LHCN-M2 (cell line): ENCODE measurements at places on chromosomes 13 and 19.

GRCh38 chr13:30803749-30804148 is 68.4 kb downstream of the ALOX5AP start:
- DNase-seq: no peak

DNA sequence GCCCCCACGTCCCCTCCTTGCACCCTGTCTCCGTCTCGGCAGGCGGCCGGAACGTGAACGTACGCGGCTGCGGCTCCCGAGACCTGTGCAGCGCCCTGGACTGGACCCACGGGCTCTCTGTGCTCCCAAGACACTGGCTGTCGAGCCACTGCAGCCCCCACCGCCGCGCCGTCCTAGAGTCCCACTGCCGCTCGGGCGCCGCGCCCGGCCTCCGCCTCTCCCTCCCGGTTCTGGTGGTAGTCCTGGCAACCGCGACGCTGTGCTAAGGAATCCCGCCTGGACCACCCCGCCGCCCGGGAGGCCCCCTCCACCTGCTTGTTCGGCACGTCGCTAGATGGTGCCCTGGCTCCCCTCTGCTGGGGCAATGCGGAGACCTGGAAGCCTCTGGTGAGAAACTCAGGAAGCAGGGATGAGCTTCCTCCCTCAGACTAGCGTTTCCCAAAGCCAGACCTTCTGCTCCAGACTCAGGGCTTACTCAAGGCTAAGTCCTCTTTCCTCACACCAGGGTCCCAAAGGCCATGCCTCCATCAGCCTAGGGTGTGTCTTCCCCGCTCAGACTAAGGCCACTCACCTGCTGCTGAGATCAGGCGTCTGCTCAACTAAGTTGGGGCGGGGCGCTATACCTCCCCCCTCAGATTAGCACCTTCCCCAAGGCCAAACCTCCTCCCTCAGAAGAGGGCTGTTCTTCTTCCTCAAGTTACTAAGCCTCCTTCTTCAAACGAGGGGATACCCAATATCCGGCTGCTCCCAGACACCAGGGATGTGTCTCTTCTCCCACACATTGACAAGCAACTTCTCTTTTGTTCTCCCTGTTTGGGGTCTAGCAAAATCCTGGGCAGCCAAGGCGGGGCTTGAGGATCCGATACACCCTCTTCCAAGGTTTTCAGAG is 16.1 kb upstream of the IRGC start:
- DNase-seq: no peak

GRCh38 chr13:113584870-113585671 is 518 bp downstream of the TFDP1 start:
- no peak for DNase-seq

GRCh38 chr13:96796091-96796633 is 198.1 kb downstream of the OXGR1 start:
- DNase-seq: peak; percentile 16

GRCh38 chr19:16168465-16169081 is 4.8 kb downstream of the CIB3 start:
- DNase-seq: no peak

DNA sequence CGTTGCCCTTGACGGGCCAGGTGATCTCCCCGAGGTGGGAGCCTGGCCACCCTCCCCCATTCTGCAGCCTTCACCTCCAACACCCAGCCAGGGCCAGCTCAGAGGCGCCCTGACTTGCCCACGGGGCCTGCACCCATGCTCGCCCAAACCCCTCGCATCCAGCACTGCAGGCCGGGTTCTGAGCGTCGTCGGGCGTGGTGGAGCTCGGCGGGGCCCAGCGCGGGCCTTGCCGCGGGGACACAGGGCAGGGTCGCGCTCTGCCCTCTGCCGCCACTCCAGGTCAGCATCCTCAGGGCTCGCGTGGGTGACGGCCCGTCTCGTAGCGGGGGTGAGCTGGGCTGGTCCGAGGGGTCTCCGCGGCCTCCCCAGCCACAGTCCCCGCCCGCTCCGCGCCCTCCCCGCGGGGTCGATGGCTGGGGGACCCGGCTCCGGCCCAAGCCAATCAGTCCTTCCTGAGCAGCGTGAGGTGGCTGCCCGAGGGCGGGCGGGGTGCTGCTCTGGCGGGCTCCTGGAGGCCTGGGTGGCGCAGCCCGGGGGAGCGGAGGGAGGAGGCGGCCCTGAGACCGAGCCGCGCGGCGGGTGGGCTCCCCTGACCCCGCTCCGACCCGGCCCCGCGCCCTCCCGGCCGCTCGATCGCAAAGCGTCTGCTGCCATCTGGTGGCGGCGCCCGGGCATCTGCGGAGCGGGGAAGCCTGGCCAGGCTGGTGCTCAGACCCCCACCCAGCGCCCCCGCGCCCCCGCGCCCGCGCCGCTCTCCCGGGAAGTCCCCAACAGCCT is 61.4 kb downstream of the CCNE1 start:
- peak; percentile 13 for DNase-seq

DNA sequence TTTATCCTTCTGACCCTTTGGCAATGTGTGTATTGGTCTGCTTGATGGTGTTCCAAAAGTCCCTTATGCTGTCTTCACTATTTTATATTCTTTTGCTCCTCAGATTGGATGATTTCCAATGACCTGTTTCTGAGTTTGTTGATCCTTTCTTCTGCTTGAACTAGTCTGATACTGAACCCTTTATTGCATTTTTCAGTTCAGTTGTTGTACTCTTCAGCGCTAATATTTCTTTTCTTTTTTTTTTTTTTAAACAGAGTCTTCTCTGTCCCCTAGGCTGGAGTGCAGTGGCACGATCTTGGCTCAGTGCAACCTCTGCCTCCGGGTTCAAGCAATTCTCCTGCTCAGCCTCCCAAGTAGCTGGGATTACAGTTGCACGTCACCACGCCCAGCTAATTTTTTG is 12.6 kb upstream of the ZNF566 start:
- no peak for DNase-seq
